ENCODE measurements at places on chromosomes 16 and 17. TPM values are rescaled to one million over a fixed set of nuclear protein-coding genes. Genes with fewer than 3 reads are reported as not detected.

OTOP3 gene
- not detected for total RNA-seq

KCNH6 gene
- total RNA-seq, result not detected

- no peak for DNase-seq
Measured at GRCh38 chr16:53370827-53371226, 63.4 kb upstream of the RBL2 start.

CIBAR2 gene
- total RNA-seq, result not detected

ITGAL gene
- not detected for total RNA-seq

GRCh38 chr16:71923941-71924690 is 28.8 kb downstream of the IST1 start:
- DNase-seq, result no peak

FNDC8 gene
- not detected for total RNA-seq

DNA sequence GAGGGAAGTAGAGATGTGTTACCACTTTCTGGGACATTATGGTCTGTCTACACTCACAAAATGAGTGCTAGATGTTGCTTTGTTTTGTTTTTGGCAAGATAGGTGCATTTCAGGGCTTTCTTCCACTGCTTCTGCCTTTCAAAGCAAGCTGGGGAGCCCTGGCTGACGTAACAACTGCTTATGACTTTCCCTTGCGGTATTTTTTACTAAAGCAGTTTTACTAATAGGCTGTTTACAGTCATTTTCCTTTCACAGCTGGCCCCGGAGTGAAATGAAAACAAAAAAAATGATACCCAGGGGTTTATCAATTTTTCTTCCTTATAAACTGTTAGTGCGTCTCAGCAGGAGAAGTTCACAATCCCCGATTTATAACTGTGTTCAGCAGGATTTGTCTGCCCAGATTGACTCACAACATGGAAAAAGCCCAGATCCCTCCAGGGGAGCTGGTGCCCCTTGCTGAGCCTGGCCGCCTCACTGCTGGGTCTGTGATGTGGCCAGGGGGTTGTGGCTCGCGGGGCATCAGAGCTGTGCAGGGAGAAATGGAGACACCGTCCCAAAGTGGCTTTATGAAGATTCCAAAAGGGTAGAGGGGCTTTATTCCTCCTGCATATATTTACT is 184.4 kb upstream of the HS3ST3A1 start:
- peak; percentile 55 for DNase-seq

- peak; percentile 12 for DNase-seq
Measured at GRCh38 chr16:68948230-68948910, 105.0 kb downstream of the TANGO6 start.

DNA sequence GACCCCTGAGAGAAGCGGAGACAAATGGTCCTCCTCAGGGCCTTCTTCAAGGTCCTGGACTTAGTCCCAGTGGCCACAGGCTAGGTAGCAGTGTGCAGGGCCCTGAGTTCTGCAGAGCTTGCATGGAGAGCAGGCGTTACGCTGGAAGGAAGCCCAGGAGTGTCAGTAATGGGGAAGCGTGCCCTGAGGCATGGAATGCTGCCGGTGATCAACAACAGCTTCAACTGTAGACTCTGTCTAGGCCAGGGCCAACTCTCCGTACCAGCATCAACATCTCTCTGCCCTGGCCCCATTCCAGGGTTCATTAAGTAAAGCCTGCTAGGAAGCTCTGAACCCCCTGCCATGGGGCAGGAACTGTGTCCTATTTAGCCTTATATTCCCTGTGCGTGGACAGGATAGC is 568 bp upstream of the TNK1 start:
- DNase-seq, result peak; percentile 16

GRCh38 chr17:17485420-17485819 is 8.6 kb downstream of the MED9 start:
- no peak for DNase-seq

DNA sequence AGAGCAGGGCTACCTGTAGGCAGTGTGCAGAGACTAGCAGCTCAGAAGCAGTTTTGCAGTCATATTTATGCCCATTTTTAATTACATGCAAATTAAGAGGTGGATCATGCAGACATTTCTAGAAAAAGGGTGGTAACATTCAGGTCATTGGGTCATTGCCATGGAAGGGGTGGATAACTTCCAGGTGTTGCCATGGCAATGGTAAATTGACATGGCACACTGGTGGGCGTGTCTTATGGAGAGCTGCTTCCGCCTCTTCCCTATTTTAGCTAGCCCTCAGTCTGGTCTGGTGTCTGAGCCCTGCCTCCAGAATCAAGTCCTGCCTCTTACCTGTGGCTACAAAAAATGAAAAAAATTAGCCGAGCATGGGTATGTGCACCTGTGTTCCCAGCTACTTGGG is 2.8 kb upstream of the DNAI2 start:
- no peak for DNase-seq

DNA sequence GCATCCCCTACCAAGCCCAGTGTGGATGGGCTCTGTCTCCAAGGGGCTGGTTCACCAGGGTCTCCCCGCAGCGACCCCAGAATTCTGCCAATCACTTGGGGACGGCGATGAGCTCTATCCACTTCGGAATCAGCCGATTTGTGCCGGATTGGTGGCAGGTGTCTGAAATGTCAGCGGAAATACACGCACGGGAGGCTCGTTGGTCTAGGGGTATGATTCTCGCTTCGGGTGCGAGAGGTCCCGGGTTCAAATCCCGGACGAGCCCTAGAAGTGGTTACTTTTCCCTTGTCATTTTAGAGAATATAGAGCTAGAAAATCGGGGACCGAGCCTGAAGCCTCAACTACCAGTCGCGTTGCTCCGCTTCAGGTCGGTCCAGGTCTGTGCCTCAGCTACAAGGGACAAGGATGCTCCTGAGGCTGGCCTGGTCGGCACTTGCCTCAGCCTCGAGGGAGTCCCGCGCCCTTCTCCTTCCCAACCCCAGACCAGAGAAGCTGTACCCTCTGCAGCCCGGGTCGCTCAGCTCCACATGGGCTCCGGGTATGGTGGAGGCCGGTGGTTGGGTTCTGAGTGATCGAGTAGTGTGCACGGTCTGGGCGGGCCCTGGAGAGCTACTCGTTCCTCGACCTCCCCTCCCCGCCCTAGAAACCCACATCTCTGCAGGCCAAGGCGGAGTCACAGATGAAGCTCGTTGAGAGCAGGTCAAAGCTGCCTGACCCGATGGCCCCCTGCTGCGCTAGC is 16.0 kb upstream of the OR1F1 start:
- no peak for DNase-seq

DNA sequence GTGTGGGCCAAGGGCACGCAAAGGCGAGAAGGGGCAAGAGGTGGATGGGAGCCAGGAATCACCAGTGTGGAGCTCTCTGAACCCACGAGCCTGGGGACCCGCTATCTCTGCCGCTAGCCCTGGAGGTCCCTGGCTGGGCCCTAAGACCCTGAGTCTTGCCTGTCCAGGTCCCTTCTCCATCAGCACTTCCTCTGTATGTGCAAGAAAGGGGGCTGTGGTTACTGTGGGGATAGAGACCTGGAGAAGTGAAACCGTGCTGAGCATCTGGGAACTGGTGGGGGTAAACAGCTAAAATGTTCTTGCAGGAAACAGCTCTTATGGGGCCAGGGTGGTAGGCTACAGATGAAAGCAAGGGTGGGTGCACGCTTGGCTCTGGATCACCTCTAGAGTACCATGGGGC is 3.1 kb downstream of the SPNS3 start:
- no peak for DNase-seq

MYH8 gene
- total RNA-seq, result not detected

- DNase-seq, result no peak
Measured at GRCh38 chr17:8803531-8804420, 4.6 kb upstream of the MFSD6L start.

- no peak for DNase-seq
Measured at GRCh38 chr17:49566668-49567071, 9.0 kb upstream of the NXPH3 start.

GRCh38 chr17:42779304-42779935 is 990 bp upstream of the WNK4 start:
- no peak for DNase-seq

- peak; percentile 46 for DNase-seq
Measured at GRCh38 chr16:71358464-71358998, at the start of gene CALB2. Gene CALB2 (plus strand): TSS chr16:71358723. CDS start chr16:71358793, 70 bp downstream.

GRCh38 chr16:20821682-20822081 is 15.4 kb downstream of the REXO5 start:
- no peak for DNase-seq

GRCh38 chr17:43608313-43608712 is 53.4 kb downstream of the MEOX1 start:
- DNase-seq, result no peak

GRCh38 chr17:17523001-17523730 is 27.0 kb upstream of the RASD1 start:
- no peak for DNase-seq

GRCh38 chr16:1691956-1692355 is 13.9 kb downstream of the JPT2 start:
- peak; percentile 66 for DNase-seq

DOC2B gene
- total RNA-seq, result not detected

CMTM4 gene
- 20.7 TPM for total RNA-seq

GRCh38 chr17:55316499-55316898 is 51.7 kb downstream of the HLF start:
- no peak for DNase-seq

NOMO2 gene
- total RNA-seq, result 101 TPM

DNA sequence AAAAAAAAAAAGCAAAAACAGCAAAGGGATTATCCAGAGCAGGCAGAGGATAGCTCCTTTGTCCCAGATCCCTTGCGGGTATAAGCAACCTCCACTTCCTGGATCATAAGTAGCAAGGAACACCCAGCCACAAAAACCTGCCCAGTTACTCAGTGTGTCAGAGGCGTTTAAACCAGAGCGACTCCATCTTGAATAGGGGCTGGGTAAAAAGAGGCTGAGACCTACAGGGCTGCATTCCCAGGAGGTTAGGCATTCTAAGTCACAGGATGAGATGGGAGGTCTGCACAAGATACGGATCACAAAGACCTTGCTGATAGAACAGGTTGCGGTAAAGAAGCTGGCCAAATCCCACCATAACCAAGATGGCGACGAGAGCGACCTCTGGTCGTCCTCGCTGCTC is 33.4 kb upstream of the HELZ start:
- DNase-seq, result no peak

MYH2 gene
- total RNA-seq, result not detected

GRCh38 chr17:37373530-37374159 is 2.1 kb upstream of the C17orf78 start:
- peak; percentile 90 for DNase-seq

DNA sequence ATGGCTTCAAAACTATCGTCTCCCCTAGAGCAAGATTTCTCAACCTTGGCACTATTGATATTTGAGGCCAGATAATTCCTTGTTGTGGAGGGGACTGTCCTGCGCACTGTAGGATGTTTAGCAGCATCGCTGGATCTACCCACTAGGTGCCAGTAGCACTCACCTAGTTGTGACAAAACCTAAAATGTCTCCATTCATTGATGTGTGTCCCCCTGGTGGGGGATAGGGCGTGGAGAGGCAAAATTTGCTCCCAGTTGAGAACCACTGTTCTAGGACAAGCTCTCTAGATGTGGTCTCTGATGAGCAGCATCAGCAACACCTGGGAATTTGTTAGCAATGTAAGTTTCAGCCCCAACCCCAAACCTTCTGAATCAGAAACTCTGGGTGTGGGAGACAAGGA is 259.0 kb downstream of the XYLT1 start:
- no peak for DNase-seq

DNA sequence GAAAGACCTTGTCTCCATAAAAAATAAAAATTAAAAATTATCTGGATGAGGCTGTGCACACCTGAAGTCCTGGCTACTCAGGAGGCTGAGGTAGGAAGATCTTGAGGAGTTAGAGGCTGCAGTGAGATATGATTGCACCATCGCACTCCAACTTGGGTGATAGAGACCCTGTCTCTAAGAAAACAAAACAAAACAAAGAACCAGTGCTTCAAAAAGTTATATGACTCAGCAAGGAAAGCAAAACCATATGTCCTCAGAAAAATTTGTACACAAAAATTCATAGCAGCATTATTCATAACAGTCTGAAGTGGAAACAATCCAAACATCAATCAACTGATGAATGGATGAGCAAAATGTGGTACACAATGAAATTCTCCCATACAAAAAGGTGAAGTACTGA is 48.9 kb downstream of the SLFN5 start:
- peak; percentile 48 for DNase-seq

DNA sequence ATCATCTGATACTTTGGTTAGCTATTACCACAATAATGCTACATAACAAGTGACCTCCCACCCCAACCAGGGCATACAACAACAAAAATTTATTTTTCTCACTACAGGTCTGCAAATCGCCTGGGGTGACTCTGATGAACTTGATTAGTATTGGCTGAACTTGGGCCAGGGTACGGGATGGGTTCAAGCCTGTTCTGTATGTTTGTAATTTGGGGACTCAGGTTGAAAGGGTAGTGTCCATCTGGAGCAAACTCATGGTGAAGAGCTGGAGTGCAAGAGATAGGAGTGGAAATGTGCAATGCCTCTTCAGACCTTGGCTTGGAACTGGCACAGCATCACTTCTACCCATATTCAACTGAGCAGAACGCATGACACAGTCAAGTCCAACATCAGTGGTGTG is 16.3 kb upstream of the NKD1 start:
- no peak for DNase-seq

POLR3E gene
- 19.0 TPM for total RNA-seq

DNA sequence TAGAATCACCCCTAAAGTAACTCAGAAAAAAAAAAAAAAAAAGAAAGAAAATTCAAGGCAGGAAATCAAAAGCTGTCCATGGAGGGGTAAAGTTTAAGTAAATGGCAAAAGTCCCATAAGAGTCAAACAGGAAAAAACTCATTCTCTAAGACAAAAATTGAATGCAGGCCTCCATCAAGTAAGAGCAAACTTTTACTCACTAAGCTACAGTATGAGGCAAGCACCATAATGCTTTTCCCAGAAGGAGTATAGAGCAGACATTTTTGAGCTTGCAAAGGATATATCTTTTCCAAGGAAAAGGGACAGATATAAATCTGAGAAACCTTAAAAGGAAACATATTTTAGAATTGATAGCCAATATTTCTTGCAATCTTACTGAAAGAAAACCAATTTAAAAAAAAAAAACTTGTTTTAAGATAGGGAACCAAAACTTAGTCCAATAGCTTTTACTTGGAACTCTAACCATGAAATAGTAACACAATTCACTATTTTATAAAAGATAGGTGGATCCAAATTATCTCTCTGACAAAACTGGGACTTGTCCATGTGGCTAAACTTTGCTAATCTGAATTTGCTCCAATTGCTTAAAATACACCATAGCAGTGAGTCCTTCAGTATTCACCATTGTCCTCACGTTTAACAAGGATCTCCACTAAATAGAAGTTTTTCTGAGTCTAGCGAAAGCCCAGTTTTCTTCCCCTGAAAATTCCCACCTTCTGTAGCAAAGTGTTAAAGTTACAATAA is 99.8 kb downstream of the CDH11 start:
- DNase-seq, result no peak

GRCh38 chr16:280005-280460 is 358 bp upstream of the ARHGDIG start:
- DNase-seq, result no peak

- no peak for DNase-seq
Measured at GRCh38 chr17:65171752-65172151, 34.6 kb downstream of the RGS9 start.

DNA sequence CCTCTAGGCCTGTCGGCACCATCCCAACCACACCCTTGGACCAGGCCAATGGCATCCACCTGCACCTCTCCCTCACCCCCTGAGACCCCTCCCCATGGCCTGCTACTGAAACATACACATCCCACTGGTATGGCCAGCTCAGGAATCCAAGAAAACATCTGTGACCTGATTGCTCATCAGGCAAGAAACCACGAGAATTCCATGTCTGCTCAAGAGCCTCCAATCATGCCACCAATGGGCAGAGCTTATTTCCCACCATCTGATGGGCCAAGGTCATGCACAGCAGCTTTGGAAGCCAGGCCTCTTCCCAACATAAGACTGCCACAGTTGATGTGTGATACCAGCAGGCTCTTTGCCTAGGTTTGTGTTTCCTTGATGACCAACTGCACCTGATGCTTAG is 190.1 kb downstream of the C16orf78 start:
- DNase-seq, result no peak

Data from fibroblast of villous mesenchyme (primary cell).